ENCODE measurements at places on chromosomes 1 and 21.
A peak's percentile ranks its signal among the peaks of the same experiment; 100 is the strongest.

DNA sequence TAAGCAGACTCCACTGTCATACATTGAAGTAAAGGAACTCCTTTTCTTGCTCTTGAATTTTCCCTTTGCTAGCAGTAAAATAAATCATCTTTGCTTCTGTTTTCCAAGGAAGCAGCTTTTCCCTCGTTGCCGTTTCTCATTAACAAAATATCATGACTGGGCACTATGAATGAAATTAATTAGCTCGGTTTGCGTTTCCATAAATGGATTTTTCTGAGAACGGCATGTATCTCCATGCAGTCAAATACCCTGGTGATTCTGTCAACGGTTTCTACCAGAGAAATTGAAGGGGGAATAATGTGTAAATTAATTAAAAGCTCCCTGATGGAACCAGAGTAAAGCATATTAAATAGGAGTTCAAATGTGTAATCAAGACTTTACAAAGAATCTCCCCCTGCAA, 265.1 kb downstream of the LRRC40 start:
- DNase-seq: no peak

GRCh38 chr1:229033480-229033879, 237.4 kb upstream of the RAB4A start:
- no peak for DNase-seq

- DNase-seq: no peak
Observed at GRCh38 chr21:32336711-32337110, 38.1 kb downstream of the MRAP start.

DNA sequence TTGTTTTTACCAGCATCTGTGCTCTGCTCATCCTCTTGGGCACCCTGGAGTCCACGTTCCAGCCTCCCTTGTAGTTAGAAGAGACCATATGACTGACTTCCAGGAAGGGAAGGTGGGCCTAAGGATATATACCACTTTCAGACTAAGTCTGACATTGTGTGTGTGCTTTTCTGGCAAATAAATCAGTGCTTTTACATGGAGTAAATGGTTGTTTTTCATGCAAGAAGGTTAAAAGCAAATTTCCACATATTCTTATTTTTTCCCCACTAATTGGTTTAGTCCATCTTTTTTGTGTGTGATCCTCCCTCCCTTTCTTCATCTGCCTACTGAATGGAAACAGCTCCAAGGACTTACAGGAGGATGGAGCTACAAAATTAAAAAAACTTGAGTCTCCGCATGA, 119.8 kb downstream of the TBX15 start:
- DNase-seq: no peak

DNA sequence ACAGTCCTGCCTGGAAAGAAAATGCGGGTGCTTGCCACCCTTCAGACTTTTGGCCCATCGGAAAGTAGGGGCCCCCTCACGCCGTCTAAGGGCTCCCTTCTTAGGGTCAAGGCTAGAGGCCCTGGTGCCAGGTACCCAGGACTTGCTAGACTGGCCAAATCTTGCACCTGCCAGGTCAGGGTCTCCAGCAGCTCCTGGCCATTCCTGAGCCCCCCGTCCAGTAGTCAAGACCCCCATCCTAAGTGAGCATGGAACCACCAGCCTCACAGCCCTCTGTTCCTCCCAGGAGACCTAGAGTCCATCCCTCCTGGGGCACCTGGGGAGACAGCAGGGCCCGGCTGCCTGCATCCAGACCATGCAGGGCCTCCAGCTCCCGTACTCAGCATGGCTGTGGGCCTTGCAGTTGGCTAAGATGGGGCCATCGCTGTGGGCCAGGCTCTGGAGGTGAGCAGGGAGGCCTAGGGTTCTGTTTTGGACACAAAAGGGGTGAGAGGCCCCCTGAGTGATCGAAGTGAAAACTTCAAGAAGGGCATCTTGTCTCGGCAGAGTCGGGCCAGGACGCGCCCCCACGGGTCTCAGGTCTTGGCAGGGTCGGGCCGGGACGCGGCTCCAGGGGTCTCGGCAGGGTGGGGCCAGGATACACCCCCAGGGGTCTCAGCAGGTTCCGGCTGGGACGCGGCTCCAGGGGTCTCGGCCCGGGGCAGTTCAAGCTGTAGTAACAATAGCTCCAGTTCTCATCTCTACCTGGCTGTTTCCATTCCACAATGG, 5.9 kb downstream of the FNDC10 start:
- DNase-seq: no peak

DNA sequence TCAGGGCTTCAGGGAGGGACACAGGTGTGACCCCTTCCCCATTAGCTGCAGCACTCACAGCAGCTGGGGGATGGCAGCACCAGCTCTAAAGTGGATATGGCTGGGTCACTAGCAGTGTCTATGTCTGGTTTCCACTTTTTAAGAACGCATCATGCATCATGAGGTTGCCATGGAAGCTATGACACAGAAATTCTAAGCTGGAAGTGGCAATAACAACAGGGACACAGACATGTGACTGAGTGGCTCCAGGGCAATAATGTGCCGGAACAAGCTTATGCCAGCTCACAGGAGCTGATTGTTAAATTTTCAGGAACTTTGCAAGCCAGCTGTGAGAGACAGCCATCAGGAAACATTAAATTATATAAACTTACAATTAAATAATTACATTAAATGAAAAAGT, 51.2 kb upstream of the NFASC start:
- DNase-seq: no peak

GRCh38 chr1:36956570-36956969, 77.7 kb downstream of the GRIK3 start:
- no peak for DNase-seq

DNA sequence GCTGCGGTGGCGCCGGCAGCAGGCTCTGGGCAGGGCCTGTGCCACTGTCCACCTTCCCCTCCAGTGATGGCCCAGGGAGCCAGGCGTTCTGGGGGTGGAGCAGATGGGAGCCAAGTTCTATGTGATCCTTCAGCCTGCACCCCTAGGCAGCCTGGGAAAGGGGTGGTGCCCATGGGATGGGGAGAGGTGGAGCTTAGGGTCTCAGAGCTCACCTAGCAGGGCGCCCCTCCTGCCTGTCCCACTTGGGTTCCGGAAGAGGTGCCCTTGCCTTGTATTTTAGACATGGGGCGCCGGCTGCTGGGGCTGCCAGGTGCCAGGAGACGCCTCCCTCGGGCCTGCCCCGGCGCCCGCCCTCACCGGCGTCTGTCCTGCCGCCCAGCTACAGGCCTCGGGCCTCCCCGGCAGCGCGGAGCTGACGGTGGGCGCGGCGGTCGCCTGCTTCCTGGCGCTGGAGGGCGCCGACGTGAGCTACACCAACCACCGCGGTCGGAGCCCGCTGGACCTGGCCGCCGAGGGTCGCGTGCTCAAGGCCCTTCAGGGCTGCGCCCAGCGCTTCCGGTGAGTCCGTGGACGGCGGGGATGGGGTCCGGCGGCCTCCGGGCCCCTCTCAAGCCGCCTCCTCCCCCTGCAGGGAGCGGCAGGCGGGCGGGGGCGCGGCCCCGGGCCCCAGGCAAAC, 3.1 kb upstream of the MMP23B start:
- peak; percentile 40 for DNase-seq

- DNase-seq: no peak
Observed at GRCh38 chr1:201649761-201650622, 111.1 kb downstream of the NAV1 start.

DNA sequence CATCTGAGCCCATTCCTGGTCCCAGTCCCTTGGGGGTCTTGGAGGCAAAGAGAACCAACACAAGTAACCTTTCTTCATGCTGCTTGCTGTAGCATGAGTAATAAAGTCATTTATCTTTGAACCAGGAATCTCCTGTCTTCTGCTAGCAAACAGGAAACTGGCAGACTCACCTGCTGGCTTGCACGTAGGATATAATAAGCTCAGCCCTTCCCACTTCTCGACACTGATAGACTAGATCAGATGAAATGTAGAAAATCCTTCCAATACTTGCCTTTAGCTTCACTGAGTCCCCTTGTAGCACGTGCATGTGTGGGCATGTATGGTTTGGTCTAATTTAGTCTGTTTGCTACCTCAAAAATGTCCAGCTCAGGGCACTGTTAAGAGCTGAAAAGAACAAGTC, 6.5 kb upstream of the TFF2 start:
- no peak for DNase-seq

- no peak for DNase-seq
Observed at GRCh38 chr1:155649676-155650075, 38.9 kb downstream of the YY1AP1 start.

DNA sequence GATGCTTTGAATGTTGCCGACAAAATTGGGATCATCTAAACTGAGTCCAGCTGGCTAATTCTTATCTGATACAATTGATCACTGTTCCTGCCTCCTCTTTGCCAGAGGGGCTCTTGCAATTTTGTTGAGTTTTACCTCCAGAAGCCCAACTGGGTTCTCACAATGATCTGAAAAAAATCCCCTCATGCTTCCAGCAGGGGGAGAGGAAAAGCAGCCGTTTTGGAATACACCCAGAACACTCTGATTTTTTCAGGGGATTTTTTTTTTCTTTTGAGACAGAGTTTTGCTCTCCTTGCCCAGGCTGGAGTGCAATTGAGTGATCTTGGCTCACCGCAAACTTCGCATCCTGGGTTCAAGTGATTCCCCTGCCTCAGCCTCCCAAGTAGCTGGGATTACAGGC, 13.9 kb upstream of the RERE start:
- no peak for DNase-seq

- no peak for DNase-seq
Observed at GRCh38 chr1:213135572-213135971, 84.5 kb downstream of the RPS6KC1 start.

DNA sequence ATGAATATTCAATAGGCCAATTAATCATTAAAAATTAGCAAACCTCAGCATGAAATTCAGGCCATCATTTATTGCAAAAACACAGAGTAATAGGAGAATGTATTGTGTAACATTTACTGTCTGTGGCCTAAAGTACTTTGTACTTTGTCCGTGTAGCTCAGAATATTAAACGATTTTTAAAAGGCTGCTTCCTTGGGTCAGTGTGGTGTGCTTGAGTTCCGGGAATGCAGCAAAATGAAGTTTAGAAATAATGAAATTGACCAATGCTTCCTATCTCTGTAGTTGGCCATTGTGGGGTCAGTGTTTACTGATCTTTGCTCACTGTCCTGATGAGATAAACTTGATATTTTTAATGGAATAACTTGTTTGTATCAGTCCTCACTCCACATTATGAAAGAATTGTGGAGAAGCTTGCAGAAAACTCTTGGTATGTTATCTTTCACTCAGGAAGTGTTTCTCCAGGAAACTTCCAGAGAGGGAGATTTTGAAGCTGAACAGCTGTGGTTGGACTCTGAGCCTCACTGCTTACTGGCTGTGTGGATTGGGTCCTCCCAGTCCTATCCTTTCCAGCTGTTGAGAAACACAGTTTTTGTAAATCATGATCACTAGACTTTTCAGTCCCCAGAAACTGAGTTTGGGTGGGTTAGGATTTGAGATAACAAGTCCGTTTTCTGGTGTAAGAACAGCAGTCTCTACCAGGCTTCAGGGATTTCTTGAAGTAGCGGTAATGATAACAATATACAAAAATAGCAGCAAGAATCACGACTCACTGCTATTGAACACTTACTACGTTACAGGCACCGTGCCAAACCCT, 19.2 kb upstream of the MTARC1 start:
- DNase-seq: no peak

DNA sequence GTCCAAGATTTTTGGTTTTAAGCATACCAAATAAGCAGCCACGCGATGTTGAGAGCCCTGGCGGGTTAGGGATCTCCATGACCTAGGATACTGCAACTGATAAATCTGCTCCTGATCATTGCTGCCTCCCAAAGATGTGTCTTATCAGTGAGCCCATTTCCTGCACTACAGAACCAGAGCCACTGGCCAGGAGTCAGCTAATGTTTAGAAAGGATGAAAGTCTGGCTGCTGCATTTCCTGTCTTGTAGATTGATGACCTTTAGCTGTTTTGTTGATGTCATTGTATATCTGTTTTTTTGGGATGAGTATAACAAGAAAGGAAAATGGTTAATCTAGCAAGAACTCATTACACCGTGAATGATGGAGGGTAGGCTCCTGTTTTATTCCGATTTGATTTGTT, 74.5 kb downstream of the C1orf21 start:
- DNase-seq: no peak

- DNase-seq: no peak
Observed at GRCh38 chr1:204633665-204634064, 51.9 kb downstream of the LRRN2 start.

DNA sequence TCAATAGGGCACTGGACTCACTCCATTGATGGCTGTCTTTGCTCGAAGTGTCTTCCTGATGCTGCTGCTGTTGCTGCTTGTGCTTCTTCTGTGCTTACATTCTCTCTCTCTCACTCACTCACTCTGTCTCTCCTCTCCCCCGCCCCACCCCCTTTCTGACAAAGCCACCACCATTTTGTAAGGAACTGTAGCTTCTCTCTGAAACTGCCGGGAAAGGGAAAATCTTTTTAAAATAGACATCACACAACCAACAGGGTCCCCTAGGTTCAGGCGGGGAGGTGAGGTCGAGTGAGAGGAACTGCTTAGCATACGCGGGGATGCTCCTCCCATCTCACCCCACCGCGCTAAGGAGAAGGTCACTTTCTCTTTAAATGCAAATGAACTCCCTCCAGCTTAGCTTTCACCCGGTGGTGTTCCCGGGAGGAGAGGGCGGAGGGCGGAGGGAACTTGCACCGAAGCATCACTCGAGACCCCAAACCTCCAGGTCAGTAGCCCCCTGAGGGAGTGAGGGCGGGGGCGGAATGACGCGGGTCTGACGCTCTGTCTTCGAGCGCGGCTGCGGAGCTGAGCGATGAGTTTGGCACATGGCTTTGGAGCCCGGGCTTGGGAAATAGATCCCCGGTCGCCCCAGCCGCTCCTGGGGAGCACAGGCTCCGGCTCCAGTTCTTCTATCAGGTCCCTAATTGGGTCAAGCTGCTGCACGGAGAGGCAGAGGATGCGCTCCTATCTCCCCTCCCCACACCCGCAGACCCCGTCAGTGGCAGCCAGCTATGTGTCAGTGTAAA, at the start of gene CCDC28B:
Gene CCDC28B, plus strand, starts transcription at position 370 of the 785 bp plus-strand sequence. CDS start 1,341 bp downstream, outside the sequence.
- DNase-seq: peak; percentile 43

All from stimulated activated CD4-positive, alpha-beta T cell treated with anti-CD3 and anti-CD28 coated beads, Interleukin-4, amount 100 ng/mL, for 24 hours (primary cell).